Stomach (tissue), 19 donors: ENCODE measurements at places on chromosomes 16 and 17. TPM values are rescaled to one million over a fixed set of nuclear protein-coding genes. Genes with fewer than 3 reads are reported as not detected.
A peak's percentile ranks its signal among the peaks of the same experiment; 100 is the strongest.

- peaks cover 7% of the 10 kb centered on the region for H3K36me3 ChIP-seq
- no peak overlapping the region for H3K27ac ChIP-seq
- no peak overlapping the region for H3K4me3 ChIP-seq
- H3K4me1 ChIP-seq = no peaks in the 10 kb centered on the region
- H3K27me3 ChIP-seq = no peaks in the 10 kb centered on the region
- DNase-seq = peak; percentile 40
Measured at GRCh38 chr17:48131216-48131824, 23.8 kb downstream of the SNX11 start.

The TMEM220 gene
- not detected for total RNA-seq

DNA sequence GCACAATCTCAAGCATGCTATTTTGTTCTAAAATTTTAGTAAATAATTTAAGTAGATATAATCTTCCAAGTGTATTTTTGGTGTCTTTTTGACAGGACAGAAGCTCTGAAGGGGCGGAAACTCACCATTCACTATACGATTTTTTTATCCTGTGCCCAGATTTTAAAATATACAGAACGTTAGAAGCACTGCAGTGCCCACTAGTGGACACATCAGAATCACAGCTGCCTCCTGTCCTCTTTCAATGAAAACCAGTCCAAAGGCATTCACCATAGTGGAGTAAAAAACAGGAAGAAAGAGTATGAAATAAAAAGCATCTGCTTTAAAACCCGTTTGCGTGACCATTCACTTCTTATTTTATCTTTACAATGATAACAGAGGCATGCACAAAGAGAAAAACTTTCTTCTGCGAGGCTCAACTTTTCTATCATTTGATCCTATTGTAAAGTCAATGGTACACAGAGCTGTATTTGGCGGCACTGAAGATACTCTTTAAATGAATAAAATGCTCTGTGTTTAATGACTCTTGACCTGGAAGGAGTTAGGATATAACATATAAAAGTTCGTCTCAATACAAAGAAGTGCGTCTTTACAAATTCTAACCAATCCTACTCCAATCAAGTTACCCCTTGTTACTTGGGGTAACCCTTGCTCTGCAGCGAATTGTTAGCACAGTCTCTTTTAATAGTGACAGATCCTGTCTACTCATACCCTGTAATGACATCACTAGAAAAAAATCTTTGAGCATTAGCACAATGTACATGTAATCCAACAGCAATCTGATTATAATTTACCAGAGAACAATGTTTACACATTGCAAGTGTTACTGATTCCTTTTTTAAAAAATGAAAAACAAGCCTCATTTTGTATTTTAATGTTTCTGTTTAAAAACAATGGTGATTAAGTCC is 339.8 kb upstream of the PSMD7 start:
- H3K4me3 ChIP-seq = no peak overlapping the region
- no peaks in the 10 kb centered on the region for H3K4me1 ChIP-seq
- H3K27me3 ChIP-seq = no peaks in the 10 kb centered on the region
- no peak overlapping the region for H3K27ac ChIP-seq

- no peaks in the 10 kb centered on the region for H3K27me3 ChIP-seq
- H3K4me3 ChIP-seq = no peak overlapping the region
- peaks cover 3% of the 10 kb centered on the region for H3K36me3 ChIP-seq
- peak; percentile 72 for DNase-seq
Measured at GRCh38 chr17:57379237-57379894, 123.0 kb downstream of the MSI2 start.

- DNase-seq = peak; percentile 50
- peak overlapping the region; percentile 21 for H3K27ac ChIP-seq
- no peaks in the 10 kb centered on the region for H3K36me3 ChIP-seq
- no peak overlapping the region for H3K4me3 ChIP-seq
- H3K27me3 ChIP-seq = no peaks in the 10 kb centered on the region
Measured at GRCh38 chr17:75116737-75117136, 7.0 kb downstream of the ARMC7 start.

DNA sequence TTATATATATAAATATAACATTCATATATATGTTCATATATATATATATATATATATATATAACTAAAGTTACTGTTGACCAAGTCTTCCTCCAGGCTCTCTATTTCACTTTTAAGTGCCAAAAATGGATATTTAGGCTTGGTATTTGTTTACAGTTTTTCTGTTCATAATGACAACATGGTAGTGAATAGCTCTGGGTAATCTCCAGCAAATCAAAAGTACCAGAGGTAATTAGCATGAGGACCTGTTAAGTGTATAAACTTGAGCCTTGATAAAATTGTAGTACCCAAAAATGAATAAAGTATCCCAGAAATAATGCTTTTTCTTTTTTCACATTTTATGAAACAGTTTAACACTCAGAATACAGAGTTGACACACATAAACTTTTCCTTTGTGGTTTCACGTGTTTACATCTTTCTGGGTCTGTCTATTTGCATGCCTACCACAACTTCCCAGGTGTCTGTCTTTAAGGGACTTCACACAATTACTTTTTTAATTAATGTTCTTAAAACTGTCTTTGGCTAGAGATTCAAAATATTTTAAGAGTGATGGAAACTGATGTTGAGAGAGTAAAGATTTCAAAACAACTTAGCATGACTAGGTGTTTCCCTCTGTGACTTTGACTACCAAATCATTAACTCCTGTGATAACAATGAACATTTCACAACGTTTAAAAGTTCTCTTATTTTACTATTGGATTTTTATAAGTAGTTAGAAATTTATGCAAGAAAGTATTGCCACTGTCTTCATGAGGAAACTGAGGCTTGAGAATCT is 47.9 kb downstream of the RABEP1 start:
- peaks cover 7% of the 10 kb centered on the region for H3K36me3 ChIP-seq
- no peak overlapping the region for H3K4me3 ChIP-seq
- no peaks in the 10 kb centered on the region for H3K4me1 ChIP-seq
- DNase-seq = no peak
- no peaks in the 10 kb centered on the region for H3K27me3 ChIP-seq

The RPRML gene
- total RNA-seq = not detected

DNA sequence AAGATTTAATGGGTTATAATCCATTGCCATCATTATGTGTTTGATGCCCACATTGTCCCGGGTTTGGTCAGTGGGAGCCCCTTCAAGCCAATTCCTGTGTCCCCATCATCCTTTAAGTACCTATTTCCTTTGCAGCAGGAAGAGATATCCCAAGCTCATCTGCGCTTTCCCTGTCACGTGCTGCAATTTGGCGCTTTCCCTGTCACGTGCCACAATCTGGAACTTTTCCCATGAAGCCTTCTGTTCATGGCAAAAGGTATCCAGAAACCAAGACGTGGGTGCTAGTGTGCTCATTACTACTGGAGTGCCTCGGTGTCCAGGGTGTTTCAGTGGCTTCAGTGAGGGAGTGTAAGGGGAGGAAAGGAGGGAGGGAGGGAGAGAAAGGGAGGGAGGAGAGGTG is 168.5 kb downstream of the NPIPB11 start:
- no peak for DNase-seq
- no peaks in the 10 kb centered on the region for H3K27me3 ChIP-seq
- no peak overlapping the region for H3K4me3 ChIP-seq
- H3K27ac ChIP-seq = no peak overlapping the region

DNA sequence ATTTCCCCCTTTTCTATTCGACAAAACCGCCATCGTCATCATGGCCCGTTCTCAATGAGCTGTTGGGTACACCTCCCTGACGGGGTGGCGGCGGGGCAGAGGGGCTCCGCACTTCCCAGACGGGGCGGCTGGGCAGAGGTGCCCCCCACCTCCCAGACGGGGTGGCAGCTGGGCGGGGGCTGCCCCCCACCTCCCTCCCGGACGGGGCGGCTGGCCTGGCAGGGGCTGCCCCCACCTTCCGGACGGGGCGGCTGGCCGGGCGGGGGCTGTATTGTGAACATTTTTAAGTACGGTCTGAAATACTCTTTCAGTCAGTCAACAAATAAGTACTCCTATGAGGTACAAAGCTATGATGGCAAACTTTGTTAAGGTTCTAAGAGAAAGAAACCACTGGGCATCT is 222.8 kb downstream of the CNTNAP4 start:
- DNase-seq = no peak
- no peaks in the 10 kb centered on the region for H3K4me1 ChIP-seq
- H3K4me3 ChIP-seq = no peak overlapping the region
- H3K27me3 ChIP-seq = no peaks in the 10 kb centered on the region
- H3K27ac ChIP-seq = no peak overlapping the region

The LGALS9B gene
- 25.2 TPM for total RNA-seq

DNA sequence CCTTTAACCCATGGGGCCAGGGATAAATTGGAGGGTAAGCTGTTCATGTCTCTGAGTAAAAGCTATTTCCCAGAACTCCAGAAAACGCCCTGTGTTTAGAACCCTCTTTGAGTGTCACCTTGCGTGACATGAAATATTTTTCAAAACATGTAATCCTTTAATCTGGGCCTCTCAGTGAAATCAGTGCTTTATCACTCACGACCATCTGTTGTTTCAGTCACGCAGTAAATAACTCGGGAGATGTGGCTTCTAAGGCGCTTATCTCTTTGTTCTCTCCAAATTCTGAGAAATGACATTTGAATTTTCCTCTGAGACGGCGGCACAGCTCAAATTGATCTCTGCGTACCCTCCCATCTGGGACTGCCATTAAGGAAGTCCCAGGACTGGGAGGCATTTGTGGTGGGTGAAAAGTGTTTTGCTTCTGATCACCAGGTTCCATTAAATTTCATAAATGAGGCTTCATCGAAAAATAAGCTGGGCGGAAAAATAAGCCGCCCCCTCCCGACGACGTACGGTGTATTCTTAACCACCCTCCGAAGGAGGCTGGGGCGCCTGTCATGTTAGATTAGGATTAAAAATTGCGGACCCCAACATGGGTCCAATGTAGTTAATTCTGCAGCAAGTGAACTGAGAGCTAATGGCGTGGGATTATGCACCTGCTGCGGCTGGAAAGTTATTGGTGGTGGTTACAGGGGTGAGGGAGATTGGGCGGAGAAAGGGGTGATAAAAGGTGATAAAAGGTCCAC is 12.7 kb downstream of the WFDC1 start:
- H3K36me3 ChIP-seq = no peaks in the 10 kb centered on the region
- H3K4me1 ChIP-seq = peaks cover 20% of the 10 kb centered on the region
- H3K27me3 ChIP-seq = no peaks in the 10 kb centered on the region
- H3K4me3 ChIP-seq = no peak overlapping the region
- no peak overlapping the region for H3K27ac ChIP-seq

The TSNAXIP1 gene
- 1.2 TPM for total RNA-seq

- H3K27me3 ChIP-seq = no peaks in the 10 kb centered on the region
- peaks cover 4% of the 10 kb centered on the region for H3K36me3 ChIP-seq
- H3K4me3 ChIP-seq = no peak overlapping the region
- no peak for DNase-seq
Measured at GRCh38 chr17:42372142-42372541, 16.1 kb downstream of the STAT3 start.

The SLC5A10 gene
- total RNA-seq = not detected

The NUPR1 gene
- total RNA-seq = 4.2 TPM

GRCh38 chr17:16269658-16270057 is 52.6 kb downstream of the PIGL start:
- H3K4me1 ChIP-seq = peaks cover 30% of the 10 kb centered on the region
- H3K27me3 ChIP-seq = no peaks in the 10 kb centered on the region
- H3K4me3 ChIP-seq = no peak overlapping the region
- H3K27ac ChIP-seq = no peak overlapping the region
- no peaks in the 10 kb centered on the region for H3K36me3 ChIP-seq

The CDRT15 gene
- total RNA-seq = not detected

DNA sequence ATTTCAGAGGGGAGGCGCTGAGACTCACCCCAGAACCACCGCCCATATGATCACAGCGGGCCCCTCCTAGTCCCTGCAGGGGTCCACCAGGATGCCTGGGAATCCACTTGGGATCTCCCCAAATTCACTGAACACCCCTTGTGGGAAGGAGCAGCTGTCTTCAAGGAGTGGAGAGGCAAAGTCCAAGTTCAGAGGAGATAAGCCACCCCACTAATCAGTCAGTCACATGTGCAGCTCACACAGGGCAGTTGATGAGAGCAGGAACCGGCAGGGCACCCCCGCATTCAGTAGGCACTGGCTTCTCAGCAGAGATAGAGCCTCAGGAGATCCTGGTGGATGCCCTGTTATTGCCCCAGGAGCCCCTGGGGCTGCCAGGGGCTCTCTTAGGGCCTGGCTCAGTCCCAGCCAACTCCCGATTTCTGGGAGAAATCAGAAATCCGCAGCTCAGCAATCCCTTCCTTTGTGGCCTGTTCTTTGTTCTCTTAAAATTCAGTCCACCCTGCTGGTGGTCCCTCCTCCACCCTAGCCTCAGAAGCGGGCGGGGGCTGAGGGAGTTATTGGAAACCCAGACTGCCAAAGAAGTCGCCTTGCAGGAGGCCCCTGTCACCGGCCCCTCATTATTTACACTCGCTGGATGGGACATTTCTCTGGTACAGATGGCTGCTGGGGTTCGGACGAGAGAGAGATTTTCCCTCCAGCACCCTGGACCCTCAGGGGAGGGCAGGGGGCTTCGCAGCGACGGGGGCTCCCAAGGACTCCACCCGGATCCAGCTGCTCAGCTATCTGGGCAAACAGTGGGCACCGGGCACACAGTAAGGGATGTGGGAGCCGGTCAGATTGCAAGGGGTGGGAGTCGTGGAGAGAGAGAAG is 1.8 kb downstream of the CDC42EP4 start:
- H3K4me3 ChIP-seq = peak overlapping the region; percentile 89
- DNase-seq = peak; percentile 89
- H3K27ac ChIP-seq = peak overlapping the region; percentile 99
- peaks cover 62% of the 10 kb centered on the region for H3K4me1 ChIP-seq
- H3K36me3 ChIP-seq = no peaks in the 10 kb centered on the region
- no peaks in the 10 kb centered on the region for H3K27me3 ChIP-seq

The FTO gene
- total RNA-seq = 40.2 TPM

DNA sequence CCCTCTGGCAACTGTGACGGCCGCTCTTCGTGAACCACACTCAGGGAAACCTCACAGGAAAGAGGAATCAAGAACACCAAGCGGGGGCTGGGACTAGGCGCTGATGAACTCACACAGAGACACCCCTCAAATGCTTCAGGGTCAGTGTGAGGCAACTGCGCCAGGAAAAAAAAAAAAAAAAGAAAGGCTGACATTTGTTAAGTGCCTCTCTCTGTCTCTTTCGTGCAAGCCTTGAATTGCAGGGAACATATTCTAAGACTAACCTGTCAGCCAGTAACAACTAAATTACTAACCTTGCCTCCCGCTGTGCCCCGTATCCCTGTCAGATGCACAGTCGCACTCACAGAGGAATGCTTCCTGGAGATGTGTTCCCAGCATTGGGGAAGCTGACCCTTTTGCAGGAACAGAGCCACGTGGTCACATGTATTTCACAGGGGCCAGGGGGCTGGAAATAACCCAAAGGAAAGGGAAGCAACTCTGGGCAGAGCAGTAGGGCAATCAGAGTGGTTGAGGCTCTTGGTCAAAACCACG is 247.8 kb downstream of the XYLT1 start:
- no peak overlapping the region for H3K27ac ChIP-seq
- H3K4me3 ChIP-seq = no peak overlapping the region
- peaks cover 6% of the 10 kb centered on the region for H3K4me1 ChIP-seq
- no peaks in the 10 kb centered on the region for H3K36me3 ChIP-seq

GRCh38 chr16:50245417-50246298 is 20.7 kb upstream of the ADCY7 start:
- peaks cover 23% of the 10 kb centered on the region for H3K4me1 ChIP-seq
- no peaks in the 10 kb centered on the region for H3K36me3 ChIP-seq
- peak overlapping the region; percentile 28 for H3K27ac ChIP-seq
- H3K4me3 ChIP-seq = peak overlapping the region; percentile 70
